ENCODE measurements at places on chromosomes 7 and 10. TPM values are rescaled to one million over a fixed set of nuclear protein-coding genes. Genes with fewer than 3 reads are reported as not detected.

The CLRN3 gene
- 62.3 TPM for total RNA-seq

- no peak for DNase-seq
These were observed 604.5 kb downstream of the INHBA start for GRCh38 chr7:41098402-41098801.

DNA sequence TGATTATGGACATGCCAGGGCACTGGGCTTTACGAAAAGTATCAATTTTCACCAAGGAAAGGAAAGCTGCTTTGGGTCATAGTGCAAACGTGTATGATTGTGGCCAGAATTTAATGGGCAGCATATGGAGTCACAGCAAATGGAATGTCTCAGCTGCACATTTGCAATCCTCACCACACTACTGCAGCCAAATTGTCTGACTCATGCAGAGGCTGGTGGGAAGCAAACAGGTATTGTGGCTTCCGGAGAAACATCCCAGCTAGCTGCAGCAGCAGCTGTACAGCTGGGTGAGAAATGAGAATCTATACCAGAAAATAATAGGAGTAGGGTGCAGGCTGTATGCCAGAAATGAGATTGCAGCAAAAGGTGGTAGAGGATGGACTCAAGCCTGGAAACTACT lies 374.7 kb upstream of the VWC2 start:
- no peak for DNase-seq

The EEF1AKMT2 gene
- 18.0 TPM for total RNA-seq

- no peak for DNase-seq
These were observed 5.8 kb downstream of the TWIST1 start for GRCh38 chr7:19111474-19112273.

DNA sequence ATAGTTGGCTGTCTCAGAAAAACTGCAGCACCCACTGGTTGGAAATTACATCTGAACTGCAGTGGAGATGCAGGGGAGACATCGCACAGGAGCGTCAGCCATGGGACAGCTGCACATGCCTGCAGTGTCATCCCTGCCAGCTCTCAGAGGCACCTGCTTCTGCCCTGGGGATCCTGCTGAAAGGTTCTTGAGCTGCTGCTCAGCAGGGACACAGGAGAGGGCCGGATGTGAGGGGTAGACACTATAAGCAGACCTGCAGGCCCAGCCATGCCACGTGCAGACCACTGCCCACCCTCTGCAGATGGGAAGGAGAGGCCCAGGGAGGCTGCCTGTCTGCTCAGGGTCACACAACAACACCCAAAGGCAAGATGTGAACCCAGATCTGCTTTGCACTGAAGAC lies 601.4 kb downstream of the DNAJB6 start:
- DNase-seq = no peak

DNA sequence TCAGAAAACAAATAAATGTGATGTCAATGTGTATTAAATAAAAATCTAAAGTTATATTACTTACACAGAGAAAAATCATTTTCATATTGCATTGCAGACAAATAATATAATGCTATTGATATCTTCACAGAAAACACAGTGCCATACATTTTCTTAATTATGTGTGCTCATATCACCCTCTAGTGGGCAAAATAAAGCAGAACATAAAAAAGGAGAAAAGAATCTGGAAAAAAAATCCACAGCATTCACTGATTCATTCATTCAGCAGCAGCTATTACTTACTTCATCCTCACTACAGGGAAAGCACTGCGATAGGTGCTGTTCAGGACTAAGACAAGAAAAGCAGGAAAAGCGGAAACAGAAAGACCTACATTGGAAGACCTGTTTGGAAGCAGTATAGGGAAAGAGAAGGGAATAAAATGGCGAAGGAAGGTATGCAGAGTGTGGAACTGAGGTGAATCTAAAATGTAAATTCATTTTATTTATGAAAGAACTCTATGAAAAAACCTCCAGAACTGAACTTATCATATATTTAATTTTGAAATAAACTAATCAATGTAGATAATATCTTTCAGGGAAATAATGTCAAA lies 73.2 kb downstream of the POT1 start:
- DNase-seq = no peak

- DNase-seq = no peak
These were observed 7.1 kb downstream of the ZSCAN25 start for GRCh38 chr7:99623702-99624447.

The A1CF gene
- 33.1 TPM for total RNA-seq

DNA sequence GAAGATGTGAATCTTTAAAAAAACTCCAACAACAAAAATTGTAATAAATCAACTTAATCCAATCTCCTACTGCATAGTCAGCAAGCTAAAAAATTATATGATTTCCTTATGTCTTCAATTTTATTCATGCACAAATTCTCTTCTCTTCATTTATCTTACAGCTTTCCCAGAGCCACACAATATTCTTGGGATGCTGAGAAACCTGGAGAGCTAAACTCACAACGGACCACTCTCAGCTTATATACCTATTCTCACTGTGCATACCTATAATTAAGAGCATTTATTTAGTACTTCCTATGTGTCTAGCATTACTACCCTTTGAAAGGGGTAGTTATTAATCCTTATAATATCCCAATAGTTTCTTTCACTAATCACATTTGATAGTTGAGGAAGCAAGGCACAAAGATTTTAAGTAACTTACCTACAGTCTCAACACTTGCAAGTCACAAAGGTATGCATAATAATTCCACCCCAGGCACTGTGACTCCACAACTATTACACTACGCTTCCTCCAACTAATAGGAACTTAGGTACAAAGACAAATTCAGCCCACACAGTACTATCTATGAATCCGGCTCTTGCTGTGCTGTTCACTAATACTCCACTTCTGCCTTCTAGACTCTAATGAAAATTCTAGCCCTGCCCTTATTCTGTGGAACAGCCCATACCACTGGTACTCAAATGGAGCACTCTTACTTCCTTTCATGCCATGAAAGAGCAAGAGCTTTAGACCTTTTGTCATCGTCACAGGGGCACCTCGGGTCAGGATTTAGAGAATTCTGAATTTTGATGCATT lies 5.1 kb downstream of the CCDC71L start:
- no peak for DNase-seq

The FAM25C gene
- total RNA-seq = not detected

- DNase-seq = peak; percentile 64
These were observed 569 bp downstream of the CAV1 start for GRCh38 chr7:116525298-116525912.

GRCh38 chr10:91127341-91128082 lies 93.0 kb upstream of the PCGF5 start:
- no peak for DNase-seq

The DLX5 gene
- 0.89 TPM for total RNA-seq

The RHOBTB1 gene
- 6.9 TPM for total RNA-seq

The GNAT3 gene
- not detected for total RNA-seq

The MET gene
- total RNA-seq = 15.6 TPM

DNA sequence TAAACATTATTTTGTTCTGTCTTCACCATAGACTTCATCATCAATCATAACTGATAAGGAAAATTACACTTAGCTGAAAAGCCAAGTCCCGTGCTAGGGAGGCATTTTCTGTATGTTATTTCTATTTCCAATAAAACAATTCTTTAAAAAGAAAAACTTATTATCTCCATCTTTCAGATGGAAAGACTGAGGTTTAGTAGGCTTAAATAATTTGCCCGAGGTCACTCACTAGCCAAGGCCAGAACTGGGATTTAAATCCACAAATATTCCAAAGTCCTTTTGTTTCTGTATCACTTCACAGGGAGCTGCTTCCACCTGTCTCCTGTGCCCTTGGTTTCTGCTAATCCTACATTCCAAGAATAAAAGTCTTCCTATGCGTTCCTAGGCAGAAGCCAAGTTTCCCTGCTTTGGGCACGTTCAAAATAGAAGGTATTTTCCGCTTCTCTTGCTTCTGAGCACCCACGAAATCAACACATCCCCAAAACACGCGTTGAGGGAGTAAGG lies 732 bp downstream of the CPVL start:
- DNase-seq = no peak

DNA sequence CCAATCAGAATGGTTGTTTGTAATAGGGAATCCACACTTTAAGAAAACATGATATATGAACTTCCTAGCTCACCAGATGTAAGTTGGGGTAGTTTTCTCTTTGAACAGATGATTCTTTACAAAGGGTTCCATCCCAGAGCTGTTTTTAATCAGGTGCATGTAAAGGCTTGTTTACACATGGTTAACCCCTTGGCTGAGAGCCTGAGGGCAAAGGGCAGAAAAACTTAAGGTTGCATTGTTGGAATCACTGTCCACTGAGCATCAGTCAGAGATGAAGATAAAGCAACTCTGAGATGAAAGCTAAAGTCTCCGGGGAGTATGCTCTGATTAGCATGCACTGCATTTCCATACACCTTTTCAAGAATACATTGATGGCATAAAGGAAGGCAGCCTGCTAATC lies 518.2 kb downstream of the SORCS3 start:
- no peak for DNase-seq

- DNase-seq = no peak
These were observed 437.6 kb upstream of the ZMIZ1 start for GRCh38 chr10:78630944-78631838.

DNA sequence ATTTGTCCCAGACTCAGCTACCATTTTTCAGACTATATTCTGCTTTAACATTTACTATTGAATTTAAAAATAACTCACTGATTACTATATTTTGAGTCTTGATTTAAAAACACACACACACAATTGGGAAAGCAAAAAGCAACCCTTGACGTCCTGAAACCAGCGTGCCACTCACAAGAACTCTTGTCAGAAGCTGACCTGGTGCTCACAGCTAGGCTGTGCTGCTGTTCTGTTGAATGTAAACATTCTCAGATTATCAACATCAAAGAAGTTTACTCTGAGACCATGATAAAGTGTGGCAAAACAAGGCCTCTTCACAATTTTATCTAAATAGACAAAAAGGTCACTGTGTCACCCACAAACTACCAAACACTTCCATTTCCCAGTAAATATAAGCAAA lies 62.6 kb upstream of the CACNA2D1 start:
- no peak for DNase-seq

The ACBD7 gene
- total RNA-seq = not detected

DNA sequence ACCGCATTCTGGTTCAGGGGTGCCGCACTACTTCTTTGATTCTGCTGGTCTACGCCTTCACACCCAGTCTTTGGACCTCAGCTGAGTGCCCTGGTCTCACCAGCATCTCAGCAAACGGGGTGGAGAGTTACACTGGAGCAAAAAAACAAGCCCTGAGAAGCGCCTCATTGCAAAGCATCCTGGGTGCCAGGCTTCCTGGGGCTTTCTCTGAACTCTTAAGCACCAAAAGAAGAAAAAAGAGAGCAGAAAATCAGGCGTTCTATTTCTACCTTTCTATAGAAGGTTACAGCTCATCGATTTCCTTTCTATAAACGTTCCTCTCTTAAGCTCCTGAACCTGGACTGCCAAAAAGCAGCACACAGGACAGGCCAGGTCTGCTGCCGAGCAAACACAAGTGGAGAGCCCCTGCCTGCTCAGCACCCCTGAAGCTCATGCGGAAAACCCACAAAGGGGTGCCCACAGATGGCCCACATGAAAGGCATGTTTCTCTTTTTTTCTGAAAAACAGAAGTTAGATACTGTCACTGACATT lies 217.9 kb downstream of the SFMBT2 start:
- DNase-seq = no peak

The MAPK8 gene
- total RNA-seq = 53.5 TPM

The MRLN gene
- total RNA-seq = not detected

- no peak for DNase-seq
These were observed 54.5 kb downstream of the GBF1 start for GRCh38 chr10:102299873-102300272.

The APBB1IP gene
- total RNA-seq = 2.9 TPM

The CALML3 gene
- total RNA-seq = 0.17 TPM

- peak; percentile 67 for DNase-seq
These were observed at the start of gene ADAP1 for GRCh38 chr7:954330-955238. Gene ADAP1 (minus strand): TSS chr7:954680. CDS start chr7:954477, 203 bp downstream.
